ENCODE measurements at places on chromosomes 13 and 19.

DNA sequence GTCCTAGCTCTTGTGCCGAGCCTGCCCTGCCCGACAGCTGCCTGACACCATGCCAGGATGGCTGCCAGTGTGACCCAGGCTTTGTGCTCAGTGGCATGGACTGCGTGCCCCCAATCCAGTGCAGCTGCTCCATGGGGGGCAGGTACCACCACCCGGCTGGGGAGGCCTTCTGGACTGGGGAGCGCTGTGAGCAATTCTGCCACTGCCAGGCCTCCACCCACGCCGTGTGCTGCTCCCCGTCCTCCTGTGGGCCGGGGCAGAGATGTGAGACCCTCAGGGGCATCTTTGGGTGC, 9.4 kb upstream of the FXYD3 start:
- no peak for DNase-seq

- DNase-seq: no peak
Measured at GRCh38 chr13:111491659-111492058, 171.2 kb downstream of the TEX29 start.

GRCh38 chr13:33642374-33643065, 175.4 kb upstream of the RFC3 start:
- DNase-seq: no peak

GRCh38 chr19:31783592-31783991, 434.4 kb upstream of the TSHZ3 start:
- DNase-seq: no peak

GRCh38 chr13:42384265-42384664, 112.3 kb downstream of the AKAP11 start:
- no peak for DNase-seq

Measured in activated CD8-positive, alpha-beta memory T cell treated with anti-CD3 and anti-CD28 coated beads for 48 hours (primary cell).